ENCODE measurements at places on chromosomes 1 and 21.

DNA sequence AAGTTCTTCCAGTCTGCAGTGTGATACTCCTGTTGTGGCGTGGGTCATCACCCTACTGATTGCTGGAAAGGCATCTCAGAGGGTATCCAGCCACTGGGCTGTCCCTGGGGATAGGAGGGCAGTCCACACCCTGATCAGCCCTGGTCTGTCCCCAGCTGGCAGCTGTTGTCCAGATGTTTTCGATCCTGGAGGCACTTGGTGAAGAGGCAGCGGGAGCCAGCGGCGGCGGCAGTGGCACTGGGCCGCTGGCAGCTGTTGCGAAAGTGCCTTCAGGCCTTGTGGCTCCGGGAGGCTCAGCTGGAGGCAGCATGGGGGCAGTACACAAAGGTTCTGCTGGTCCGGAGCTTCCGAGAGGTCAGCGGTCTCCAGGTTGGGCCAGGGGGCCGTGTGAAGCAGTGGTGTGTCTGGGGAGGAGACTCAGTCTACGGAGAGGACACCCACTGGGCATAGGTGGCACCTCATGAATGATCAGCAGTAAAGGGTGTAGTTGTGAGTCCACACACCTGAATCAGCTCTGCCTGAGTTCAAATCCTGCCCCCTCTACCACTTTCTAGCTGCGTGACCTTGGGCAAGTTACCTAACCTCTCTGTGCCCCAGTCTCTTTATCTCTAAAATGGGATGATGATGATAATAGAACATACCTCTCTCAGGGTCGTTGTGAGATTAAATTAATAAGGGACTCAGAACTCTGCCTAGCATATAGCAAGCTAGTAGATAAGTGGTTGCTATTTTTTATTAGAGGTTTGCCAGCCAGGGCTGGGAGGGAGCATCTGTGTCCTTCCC, 6.1 kb downstream of the C1orf167 start:
- DNase-seq: no peak

- no peak for DNase-seq
Observed at GRCh38 chr1:58251430-58252073, 295.0 kb downstream of the OMA1 start.

DNA sequence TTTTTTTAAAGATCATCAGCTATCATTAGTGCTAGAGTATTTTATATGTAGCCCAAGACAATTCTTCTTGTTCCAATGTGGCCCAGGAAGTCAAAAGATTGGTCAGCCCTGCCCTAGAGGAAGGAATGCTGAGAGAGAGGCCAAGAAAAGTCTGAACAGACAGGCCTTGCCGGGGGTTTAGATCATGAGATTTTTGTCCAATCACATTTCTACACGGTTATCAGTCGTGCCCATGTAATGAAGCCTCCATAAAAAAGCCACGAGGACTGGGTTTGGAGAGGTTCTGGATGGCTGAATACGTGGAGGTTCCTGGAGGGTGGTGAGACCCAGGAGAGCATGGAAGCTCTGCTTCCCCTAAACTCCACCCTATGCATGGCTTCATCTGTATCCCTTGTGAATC, 24.3 kb upstream of the ENO1 start:
- no peak for DNase-seq

DNA sequence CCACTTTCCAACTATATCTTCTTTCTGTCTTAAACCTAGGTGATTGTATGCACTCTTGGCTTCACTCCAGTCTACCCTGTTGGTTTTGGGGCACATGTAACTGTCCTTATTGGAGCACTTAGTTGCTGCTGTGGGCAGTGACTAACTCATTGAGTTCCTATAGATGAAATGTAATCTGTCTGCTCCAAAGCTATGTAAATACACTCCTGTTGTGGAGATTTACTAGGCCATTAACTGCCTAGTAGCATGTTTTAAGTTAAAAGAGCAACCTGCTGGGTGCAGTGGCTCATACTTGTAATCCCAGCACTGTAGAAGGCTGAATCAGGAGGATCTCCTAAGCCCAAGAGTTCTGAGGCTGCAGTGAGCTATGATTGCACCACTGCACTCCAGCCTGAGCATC, 137.6 kb downstream of the ZMYM4 start:
- no peak for DNase-seq

DNA sequence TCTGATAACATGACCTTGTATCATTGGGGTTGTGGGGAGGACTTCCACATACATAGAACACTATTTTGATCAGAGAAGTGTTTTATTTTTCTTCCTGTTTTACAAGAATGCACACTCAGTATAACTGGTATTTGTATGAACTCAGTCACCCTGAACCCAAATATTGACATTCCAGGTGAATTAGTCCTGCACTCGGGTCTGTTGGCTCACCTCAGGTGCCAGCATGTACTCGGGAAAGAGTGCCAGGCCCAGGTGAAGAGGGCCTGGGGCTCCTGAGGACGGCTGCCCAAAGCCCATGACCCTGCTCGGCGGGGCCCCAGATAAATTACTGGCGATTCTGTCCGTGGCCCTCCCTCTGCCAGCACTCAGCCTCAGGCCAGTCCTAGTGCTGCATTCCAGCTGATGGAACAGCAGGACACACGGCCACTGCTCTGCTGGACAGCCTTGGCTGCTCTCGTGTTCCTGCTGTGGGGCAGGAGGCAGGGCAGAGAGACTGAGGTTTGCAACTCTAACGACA, 75.4 kb upstream of the TMPRSS2 start:
- DNase-seq: no peak

GRCh38 chr1:169046671-169047070, 59.8 kb upstream of the ATP1B1 start:
- DNase-seq: no peak

DNA sequence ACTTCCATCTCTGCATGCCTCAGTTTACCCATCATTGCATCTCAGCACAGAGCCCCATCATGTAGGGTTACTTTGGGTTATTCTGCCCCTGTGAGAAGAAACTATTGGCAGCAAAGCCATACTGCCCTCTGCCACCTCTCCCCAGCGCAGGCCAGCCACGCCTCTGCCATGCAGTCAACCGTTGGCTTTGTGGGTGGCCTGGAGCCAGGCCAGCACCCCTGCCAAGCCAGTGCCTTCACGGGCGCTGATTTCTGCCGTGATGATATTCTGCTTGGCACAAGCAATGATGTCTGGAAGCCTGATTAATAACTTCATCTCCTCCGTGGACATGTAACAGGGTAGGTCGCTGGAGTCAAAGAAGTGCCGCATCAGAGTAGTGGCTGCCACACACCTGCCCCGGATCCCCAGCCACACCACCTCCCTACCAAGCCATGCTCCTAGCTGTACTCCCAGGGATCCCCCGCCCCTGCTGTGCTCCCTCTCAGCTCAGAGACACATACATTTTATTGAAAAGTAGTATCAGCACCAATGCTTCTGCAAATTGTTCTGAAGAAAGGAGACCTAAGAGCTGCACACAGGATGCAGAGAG, 15.0 kb upstream of the CEP85 start:
- no peak for DNase-seq

GRCh38 chr1:191174298-191174697, 696.6 kb upstream of the BRINP3 start:
- DNase-seq: no peak

- no peak for DNase-seq
Observed at GRCh38 chr1:170670802-170671628, 7.1 kb downstream of the PRRX1 start.

GRCh38 chr1:110321846-110322245, 17.3 kb upstream of the RBM15 start:
- no peak for DNase-seq

DNA sequence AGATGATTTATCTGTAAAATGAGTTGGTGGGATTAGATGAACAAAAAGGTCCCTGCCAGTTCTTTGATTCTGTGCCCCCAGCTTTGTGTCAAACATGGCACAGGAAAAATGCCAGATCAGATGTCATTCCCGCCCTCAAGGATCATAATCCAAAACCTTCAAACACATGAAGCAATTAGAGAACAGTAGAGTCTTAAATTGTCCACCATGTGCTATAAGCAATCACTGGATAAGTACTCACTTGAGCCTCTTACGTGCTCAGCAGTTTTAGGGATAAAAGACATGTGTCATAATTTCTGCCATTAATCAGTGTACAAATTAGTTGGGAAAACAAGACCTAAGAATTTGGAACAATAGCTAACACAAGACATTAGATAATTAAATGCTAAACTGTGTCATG, 15.4 kb upstream of the KIAA0040 start:
- peak; percentile 55 for DNase-seq

- DNase-seq: no peak
Observed at GRCh38 chr1:113194846-113195830, 122.1 kb downstream of the LRIG2 start.

DNA sequence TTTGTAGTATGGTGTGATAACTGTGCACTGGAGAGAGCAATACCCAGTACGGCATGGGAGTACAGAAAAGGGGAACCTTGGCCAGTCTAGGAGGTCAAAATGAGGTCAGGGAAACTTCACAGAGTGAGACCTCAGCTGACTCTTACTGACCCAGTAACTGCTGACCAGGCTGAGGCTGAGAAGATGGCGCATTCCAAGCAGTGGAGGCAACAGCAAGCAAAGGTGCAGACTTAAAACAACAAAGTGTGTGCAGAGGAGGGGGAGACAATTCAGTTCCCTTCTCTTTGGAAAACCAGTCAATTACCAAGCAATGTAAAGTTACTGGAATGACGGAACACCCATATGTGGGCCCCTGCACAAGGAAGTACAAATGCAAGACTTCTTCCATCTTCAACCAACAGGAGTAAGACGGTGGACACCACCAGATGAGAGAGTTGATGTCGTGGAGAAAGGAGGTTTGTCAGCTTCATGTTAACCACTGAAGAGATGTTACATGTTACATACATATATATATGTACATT, 54.6 kb upstream of the PRDX6 start:
- DNase-seq: no peak

GRCh38 chr1:189151361-189151760, 1326.3 kb downstream of the BRINP3 start:
- no peak for DNase-seq

GRCh38 chr1:98048244-98048643, 127.4 kb upstream of the DPYD start:
- no peak for DNase-seq

DNA sequence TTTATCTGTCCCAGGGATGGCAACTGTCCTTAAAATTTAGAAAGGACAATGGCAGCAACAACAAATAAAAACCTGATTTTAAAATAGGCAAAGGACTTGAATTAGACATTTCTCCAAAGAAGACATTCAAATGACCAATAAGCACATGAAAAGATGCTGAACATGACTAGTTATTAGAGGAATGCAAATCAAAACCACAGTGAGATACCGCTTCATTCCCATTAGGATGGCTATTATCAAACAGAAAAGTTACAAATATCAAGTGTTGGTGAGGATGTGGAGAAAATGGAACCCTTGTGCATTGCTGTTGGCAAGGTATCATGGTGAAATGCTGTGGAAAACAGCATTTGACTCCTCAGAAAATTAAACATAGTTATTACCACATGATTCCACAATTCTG, 120.7 kb downstream of the CRB1 start:
- DNase-seq: no peak

DNA sequence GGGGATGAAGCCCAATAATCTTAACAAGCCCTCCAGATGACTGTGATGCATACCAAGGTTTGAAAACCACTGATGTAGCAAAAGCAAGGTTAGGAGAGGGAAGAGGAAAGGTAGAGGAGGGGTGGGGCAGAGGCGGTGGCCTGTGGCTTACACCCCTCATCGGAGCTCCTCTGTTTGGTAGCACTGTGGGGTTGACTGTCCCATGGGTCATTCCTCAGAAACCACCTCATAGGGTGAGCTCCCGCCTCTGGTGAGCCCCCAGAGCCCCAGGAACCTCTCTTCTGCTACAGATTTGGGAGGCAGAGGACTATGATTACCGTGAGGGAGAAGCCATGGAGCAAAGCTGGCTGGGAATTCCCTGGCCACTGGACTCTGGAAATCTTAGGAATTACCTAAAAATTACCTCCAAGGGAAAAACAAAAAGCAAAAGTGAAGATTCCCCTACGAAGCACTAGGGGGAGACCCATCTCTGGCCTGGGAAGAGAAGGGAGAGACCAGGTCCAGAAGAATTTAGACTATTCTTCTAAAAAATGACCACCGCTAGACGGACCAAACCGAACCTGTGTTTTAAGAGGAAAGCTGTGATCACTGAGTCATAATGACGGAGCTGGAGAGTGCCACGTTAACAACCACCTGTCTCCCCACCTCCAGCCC, 1.5 kb upstream of the RASSF5 start:
- DNase-seq: no peak

DNA sequence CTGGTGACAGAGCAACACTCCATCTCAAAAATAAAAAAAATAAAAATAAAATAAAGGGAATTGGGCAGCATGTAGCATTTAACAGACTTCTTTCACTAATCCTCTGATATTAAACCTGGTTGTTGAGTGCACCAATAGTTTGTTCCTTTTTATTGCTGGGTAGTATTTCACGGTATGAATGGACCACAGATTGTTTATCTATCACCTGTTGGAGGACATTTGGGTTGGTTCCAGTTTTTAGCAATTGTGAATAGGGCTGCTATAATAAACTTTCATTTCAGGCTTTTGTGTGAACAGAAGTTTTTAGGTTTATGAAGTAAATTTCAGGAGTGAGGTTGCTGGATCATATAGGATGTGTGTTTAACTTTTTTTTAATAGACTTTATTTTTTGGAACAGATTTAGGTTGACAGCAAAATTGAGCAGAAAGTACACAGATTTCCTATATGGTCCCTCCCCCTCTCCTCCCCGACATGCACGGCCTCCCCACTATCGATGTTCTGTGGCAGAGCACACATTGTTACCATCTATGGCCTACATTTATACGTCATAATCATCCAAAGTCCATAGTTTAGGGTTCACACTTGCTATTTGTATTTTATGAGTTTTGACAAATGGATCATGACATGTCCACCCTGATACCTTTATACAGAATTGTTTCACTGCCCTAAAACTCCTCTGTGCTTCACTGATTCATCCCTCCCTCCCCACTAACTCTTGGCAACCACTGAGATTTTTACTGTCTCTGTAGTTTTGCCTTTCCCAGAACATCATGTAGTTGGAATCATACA, 66.1 kb upstream of the TMPRSS2 start:
- no peak for DNase-seq

DNA sequence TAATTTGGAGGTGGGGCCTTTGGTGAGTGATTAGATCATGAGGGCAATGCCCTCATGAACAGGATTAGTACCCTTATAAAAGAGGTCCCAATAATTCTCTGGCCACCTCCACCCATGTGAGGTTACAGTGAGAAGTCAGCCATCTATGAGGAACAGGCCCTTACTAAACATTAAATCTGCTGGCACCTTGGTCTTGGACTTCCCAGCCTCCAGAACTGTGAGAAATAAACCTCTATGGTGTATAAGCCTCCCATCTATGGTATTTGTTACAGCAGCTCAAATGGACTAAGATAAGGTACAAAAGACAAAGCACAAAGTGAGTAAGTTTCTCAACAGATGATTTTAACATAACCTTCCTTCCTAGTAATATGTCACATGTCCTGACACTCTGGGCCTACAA, 22.3 kb downstream of the NRIP1 start:
- no peak for DNase-seq

DNA sequence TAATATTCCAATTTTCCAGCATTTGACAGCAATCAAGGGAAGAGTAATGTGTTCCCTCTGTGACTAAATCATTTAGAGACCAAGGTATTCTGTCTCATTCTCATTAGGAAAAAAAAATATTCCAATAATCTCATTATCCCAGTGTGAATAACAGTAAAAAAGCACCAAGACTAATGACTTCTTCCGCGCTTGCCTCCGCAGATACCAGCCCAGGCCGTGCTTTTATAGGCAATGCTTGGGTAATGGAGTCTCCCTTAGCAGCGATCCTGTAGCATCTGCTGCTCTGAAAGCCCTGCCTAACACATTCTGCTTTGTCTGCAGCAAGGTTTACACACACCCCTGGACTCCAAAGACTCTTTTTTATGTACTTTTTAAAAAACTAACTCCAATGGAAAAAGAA, 470.0 kb upstream of the CAMK1G start:
- no peak for DNase-seq

- no peak for DNase-seq
Observed at GRCh38 chr1:52444463-52444862, 40.1 kb downstream of the PRPF38A start.

Data from NCI-H2081 treated with DMSO at 0.1 percent for 48 hours (cell line).